ENCODE measurements at places on chromosomes 16 and 17.

DNA sequence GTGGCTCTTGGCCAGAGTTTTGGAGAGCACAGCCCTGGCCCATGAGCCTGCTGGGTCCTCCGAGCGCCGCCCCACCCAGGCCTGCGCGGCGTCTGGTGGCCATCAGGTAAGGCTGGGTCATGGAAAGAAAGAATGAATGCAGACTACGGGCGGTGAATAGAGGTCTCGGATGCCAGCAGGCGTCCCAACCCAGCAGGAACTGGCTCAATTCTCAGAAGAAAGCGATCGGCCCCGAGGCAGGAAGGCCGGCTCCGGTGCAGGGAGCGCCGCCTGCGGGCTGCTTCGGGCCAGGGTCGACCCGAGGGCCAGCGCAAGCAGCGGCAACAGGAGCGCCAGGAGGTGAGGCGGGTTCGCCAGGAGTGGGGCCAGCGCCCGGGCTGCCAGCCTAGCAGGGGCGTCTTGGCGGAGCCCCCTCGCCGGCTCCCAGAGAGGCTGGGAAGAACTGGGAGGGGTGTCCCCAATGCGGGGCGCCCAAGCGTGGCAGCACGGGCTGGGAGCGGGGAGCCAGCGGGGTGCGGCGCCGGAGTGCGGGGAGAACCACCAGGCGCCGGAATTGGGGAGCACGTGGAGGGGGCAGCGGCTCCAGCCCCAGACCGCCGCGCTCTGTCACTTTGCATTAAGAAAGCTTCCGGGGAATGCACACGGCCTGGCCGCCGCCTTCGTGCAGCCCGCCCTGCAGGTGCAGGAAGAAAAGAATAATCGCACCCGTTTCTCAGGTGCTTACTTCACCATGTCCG is 7.1 kb upstream of the TMC5 start:
- DNase-seq = peak; percentile 80

GRCh38 chr17:69485251-69485661 is 70.8 kb downstream of the MAP2K6 start:
- no peak for DNase-seq

DNA sequence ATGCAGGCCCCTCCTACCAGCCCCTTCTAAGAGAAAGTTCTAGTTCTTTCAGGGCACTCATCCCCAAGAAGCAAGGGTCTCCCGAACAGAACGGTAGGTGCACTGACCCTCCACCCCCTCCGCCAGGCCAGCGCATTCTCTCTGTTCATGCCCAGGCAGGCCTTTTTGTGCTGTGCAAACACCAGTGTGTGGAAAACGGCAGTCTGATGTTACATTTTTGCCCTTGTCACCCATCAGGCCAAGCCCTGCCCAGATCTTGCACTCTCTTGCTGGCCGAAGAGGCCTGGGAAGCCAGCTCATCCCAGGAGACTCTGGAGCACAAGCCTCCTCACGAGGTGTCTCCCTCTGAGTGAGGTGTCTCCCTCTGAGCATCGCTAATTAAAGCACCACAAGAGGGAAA is 16.1 kb upstream of the MTSS2 start:
- DNase-seq = no peak

- peak; percentile 95 for DNase-seq
These were observed 27.7 kb upstream of the DHRS7B start for GRCh38 chr17:21098934-21099689.

DNA sequence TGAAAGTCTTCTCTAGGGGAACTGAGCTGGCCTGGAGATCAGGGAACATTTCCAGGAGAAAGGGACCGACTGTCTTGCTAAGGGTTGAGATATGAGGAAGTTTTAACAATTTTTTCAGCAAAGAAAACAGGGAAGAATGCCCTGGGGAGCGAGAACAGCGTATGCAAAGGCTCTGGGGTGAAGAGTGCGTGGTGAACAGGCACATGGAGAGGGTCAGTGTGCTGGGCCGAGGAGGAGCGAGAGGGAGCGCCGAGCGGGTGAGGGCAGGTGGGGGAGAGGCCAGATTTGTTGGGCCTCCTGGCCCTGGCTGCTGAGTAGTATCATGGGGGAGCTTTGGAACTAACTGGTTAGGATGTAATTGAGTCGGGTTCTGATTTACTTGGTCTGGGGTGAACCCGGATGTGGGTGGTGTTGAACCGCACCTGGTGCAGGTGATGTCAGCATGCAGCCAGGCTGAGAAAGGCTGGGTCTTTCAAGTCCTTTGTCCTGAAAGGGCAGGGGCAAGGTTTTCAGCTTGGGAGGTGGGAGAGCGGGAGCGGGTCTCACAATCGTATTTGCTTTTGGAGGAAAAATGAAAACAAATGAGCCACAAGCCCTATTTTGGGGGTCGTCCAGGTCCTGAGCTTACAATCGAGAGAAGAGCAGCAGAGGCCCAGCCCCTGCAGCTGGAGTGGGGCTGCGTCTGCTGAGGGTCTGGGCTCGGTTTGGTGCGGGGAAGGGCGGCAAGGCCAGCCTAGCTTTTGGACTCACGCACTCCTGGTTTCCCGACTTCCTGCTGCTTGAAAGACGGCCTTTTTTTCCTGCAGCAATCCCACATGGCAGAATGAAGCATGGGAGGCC is 11.1 kb upstream of the WFDC1 start:
- no peak for DNase-seq

DNA sequence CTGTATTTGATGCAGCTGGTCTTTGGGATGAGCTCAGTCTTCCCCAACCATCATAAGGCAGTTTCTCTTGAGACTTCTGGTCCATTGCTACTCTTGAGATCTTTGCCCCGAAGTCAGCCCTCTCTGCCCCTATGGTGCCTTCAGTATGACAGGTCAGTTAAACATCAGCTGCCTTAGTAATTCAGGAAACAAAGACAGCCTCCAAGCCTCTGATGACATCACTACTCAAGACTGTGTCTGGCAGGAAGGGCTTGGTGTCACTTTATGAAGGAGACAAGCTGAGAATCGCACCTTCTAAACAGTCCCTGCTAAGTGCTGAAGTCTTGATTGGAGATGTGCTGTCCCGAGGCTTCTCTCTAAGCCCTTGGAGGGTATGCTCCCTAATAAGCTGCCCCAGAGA is 104.9 kb upstream of the TBX2 start:
- no peak for DNase-seq

GRCh38 chr16:11155284-11155806 is 100.7 kb downstream of the SOCS1 start:
- DNase-seq = no peak

DNA sequence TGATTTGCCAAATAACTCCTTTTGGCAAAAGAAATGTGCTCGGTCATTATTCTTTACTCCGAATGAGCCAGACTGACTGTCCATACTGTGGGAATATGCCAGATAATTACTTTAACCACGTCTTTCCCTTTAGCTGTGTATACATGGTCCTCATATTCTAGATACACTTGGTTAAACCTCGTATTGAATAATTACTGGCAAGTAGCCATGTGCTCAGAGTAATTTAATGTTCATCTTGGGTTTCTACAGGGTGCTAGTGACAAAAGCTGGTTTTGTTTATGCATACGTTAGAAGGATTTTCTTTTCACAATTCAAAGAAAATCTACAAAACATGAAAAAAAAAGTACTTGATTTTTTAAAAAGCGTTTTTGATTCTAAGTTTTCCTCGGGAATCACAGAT is 540.3 kb downstream of the KCNJ2 start:
- DNase-seq = no peak

DNA sequence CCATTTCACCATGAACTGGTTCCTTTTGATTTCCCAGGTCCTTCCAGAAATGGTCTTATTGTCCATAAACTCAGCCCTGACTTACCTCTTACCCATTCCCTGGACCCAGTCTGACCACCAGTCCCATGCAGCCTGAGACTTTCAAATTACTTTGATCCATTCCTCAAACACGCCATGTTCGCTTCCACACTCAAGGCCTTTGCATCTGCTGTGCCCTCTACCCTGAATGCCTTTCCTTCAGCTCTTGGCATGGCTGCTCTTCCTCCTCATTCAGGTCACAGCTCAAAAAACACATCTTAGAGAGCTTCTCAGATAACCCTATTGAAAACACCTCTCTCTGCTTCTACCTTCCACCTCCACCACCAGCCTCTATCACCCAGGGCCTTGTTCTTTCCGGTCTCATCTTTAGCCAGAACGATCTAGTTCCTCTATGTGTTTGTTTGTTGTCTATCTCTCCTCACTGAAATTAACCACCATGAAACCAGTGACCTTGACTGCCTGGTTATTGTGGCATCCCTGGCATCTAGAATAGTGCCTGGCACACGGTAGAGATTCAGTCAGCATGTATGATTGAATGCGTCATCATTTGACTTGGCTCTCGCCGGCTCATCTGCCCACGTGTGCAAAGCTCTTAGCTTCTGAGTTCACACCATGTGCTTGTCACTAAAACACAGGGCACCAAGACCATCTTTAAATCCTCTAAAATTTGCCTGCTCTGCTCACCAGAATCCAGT is 12.8 kb downstream of the CRYM start:
- no peak for DNase-seq

DNA sequence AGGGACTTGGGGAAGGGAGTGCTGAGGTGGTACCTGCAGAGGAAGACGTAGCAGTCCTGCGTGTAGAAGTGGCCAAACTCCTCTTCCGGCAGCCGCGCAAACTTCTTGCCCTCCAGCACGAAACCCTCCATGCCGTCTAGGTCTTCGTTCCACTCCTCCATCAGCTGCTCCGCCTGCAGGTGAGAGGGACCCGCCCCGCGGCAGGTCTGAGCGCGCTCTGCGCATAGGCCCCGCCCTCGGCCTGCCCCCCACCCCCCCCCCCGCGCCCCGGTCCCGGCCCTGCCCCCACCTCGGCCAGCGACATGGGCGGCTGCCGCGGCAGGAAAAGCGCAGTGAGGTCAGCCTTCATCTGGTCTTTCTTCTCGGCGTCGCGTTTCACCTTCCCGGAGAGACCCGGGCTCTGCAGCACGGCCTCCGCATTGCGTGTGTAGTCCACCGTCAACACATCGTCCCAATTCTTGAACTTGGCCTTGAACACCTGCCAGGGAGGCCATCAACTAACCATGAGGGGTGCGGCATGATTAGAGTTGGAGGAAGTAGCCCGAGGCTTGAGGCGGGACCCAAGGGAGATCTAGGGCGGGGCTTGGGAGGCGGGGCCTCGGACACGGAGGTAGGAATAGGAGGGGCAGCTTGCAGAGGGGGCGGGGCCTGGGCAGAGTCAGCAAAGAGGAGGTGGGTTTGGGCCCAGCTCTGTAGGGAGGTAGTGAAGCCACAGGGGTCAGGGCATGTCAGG is 11.5 kb downstream of the FLII start:
- peak; percentile 99 for DNase-seq

DNA sequence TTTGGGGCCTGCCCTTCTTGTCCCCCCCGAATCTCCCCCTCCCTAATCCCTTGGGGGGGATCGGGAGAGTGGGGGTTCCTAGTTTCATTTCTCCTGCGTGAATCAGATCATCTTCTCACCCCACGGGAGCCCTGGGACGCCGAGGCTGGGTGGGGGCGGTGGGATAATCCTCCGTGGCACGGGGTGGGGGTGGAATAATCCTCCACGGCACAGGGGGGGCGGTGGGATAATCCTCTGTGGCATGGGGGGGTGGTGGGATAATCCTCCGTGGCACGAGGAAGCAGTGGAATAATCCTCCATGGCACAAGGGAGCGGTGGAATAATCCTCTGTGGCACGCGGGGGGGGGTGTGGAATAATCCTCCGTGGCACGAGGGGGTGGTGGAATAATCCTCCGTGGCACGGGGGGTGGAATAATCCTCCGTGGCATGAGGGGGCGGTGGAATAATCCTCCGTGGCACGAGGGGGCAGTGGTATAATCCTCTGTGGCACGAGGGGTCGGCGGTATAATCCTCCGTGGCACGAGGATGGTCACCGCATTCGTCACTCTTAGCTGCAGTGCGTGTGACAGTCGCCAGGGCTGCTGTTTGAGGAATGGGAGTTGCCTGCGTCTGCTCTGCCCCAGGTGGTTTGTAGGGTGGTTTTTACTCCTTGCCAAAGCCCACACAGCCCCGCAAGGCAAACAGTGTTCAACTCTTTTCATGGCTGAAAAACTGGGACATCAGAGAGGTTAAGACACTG is 156.9 kb downstream of the LAT start:
- no peak for DNase-seq

DNA sequence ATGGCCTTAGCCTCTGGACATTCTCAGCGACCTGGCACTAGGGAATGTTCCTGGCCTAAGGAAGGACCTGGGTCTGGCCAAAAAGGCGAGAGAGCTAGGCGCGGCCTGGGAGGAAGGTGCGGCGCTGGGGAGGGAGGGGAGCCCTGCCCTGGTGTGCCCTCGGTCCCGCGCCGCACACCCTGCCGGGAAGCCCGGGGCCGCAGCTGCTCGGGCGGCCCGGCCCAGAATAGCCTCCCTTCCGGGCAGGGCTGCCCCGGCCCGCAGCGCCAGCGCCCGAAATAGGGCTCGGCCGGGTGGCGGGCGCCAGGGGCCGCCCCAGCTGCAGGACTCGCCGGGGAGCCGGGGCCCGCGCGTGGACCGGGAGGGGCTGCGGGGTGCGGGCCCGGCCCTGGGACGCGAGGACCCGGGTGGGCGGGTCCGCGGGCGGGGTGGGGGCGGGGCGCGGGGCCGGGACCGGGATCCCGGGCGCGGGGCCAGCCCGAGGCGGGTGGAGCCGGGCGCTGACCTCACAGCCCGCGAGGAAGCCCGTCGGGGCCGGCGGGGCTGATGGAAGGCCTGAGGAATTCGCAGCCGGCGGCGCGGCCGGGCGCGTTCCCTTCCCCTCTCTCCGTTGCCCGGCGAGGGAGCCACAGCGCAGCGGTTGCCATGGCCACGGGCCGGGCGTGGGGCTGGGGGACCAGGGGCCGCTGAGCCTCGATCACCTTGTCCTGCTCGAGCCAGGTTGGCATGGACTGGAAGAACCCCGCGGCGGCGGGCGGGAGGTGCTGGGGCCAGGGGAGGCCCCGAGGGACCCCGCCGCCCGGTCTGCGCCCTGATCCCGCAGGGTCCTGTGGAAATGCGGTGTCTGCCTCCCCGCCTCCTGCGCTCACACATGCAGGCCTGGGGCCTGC is 18.1 kb downstream of the SOCS3 start:
- DNase-seq = peak; percentile 72

DNA sequence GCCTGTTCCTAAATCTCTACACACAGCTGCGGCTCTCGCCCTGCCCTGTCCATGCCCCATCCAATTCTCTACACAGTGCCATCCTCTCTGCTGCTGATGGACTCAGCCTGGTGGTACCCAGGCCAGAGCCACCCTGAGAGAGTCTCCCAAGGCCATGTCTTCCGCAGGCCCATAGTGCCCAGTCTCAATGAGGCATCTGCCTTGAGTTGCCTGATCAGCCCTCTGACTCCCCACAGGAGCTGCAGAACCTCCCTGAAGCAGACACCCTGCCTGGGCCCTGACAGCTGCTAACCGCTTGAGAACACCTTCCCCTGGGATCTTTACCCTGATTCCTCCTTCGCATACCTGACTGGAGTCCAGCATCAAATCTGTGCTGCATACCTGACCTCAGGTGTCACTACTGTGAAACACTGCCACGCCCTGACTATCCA is 13.3 kb downstream of the TSPOAP1 start:
- peak; percentile 25 for DNase-seq

DNA sequence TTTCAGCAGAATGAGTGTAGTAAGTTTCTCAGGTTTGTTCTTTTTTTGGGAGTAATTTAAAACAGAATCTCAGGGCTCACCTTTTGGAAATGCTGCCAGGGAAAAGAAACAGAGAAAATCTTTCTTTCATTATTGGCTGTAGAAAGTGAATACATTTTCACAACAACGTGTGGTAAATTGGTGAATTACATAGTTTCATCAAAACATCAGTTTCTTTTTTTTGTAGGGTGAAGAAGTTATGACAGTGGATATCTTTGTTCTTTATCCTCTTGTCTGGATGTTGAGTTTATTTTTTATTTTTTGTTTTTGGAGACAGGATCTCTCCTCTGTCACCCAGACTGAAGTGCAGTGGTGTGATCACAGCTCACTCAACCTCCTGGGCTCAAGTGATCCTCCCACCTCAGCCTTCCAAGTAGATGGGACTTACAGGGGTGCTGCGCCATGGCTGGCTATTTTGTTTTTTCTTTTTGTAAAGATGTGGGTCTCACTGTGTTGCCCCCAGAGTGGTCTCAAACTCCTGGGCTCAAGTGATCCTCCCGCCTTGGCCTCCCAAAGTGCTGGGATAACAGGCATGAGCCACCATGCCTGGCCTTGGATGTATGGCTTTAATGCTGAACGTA is 2.4 kb downstream of the ZNF267 start:
- DNase-seq = no peak

All from H9 (cell line).